ENCODE measurements at places on chromosomes 5 and 9. TPM values are rescaled to one million over a fixed set of nuclear protein-coding genes. Genes with fewer than 3 reads are reported as not detected.

- no peaks in the 10 kb centered on the region for H3K4me1 ChIP-seq
- H3K27me3 ChIP-seq = no peaks in the 10 kb centered on the region
- H3K27ac ChIP-seq = no peak overlapping the region
- no peak for DNase-seq
- no peaks in the 10 kb centered on the region for H3K36me3 ChIP-seq
These were observed 567.7 kb upstream of the SGCD start for GRCh38 chr5:155759252-155759651.

DNA sequence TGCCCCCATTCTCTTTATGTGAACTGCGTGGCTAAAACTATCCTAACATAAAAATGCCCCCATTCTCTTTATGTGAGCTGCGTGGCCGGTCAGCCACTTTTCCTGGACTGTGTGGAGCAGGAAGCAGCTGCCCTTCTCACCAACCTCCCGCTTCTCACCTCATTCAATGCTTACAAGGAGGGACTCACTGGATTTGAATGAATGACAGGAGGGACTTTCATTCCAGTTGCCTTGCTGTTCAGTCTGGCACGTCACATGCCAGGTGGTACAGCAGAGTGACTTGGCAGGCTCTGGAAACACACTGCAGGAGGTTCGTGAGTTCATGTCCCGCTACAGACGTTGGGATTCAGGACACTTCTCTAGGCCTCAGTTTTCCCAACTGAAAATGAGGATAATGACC is 60.2 kb upstream of the NFIL3 start:
- no peak overlapping the region for H3K4me3 ChIP-seq
- DNase-seq = no peak
- H3K4me1 ChIP-seq = no peaks in the 10 kb centered on the region
- H3K36me3 ChIP-seq = no peaks in the 10 kb centered on the region
- H3K27ac ChIP-seq = no peak overlapping the region
- no peaks in the 10 kb centered on the region for H3K27me3 ChIP-seq

- H3K4me1 ChIP-seq = no peaks in the 10 kb centered on the region
- H3K27me3 ChIP-seq = no peaks in the 10 kb centered on the region
- H3K27ac ChIP-seq = no peak overlapping the region
- H3K4me3 ChIP-seq = no peak overlapping the region
- no peak for DNase-seq
These were observed 38.0 kb downstream of the HMGXB3 start for GRCh38 chr5:150038547-150038946.

ZNF879 gene
- total RNA-seq = 5.9 TPM

DPM2 gene
- 58.7 TPM for total RNA-seq

CD14 gene
- total RNA-seq = 2.5 TPM

SLC6A18 gene
- not detected for total RNA-seq

GRCh38 chr5:149887622-149888183 is 56.9 kb downstream of the PDE6A start:
- no peaks in the 10 kb centered on the region for H3K36me3 ChIP-seq
- peak overlapping the region; percentile 8 for H3K27ac ChIP-seq
- DNase-seq = no peak

DNA sequence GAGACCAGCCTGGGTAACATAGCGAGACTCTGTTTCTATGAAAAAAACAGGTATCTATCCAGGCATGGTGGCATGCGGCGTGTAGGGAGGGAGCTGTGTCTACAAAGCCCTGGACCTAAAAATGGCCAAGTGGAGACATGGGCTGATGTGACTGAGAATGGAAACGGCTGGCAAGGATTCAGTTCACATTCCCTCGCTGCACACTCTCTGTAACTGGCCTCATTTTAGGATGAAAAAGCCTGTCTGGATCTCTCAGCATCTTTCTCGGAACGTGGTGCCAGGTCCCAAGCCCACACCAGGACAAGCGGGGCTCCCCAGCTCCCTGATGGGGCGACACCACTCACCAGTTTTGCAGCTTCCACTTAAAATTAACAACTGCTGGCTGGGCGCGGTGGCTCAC is 13.4 kb downstream of the EXD3 start:
- H3K36me3 ChIP-seq = no peaks in the 10 kb centered on the region
- DNase-seq = no peak
- H3K27me3 ChIP-seq = no peaks in the 10 kb centered on the region
- peaks cover 40% of the 10 kb centered on the region for H3K4me1 ChIP-seq

SLC30A5 gene
- total RNA-seq = 61.3 TPM

DNA sequence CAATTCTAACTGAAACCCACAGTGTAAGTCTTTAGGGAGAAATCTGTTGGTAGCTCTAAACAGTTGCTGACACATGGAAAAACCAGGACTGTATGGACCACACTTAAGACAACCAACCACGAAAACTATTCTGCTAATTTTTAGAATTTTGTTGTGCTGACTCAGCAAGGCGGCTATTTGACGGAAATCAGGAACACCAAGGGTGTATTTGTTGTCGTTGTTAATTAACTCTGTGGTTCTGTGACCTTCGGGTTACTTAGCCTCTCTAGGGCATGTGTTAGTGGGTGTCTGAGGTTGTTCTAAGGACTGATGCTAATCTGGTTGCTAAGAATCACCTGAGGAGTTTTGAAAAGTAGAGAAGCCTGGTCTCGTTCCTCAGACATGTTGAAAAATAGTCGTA is 79.2 kb downstream of the ATP10B start:
- no peaks in the 10 kb centered on the region for H3K4me1 ChIP-seq
- DNase-seq = no peak
- no peak overlapping the region for H3K27ac ChIP-seq

FAM200C gene
- 3.0 TPM for total RNA-seq

MRPS2 gene
- 33.5 TPM for total RNA-seq

DNA sequence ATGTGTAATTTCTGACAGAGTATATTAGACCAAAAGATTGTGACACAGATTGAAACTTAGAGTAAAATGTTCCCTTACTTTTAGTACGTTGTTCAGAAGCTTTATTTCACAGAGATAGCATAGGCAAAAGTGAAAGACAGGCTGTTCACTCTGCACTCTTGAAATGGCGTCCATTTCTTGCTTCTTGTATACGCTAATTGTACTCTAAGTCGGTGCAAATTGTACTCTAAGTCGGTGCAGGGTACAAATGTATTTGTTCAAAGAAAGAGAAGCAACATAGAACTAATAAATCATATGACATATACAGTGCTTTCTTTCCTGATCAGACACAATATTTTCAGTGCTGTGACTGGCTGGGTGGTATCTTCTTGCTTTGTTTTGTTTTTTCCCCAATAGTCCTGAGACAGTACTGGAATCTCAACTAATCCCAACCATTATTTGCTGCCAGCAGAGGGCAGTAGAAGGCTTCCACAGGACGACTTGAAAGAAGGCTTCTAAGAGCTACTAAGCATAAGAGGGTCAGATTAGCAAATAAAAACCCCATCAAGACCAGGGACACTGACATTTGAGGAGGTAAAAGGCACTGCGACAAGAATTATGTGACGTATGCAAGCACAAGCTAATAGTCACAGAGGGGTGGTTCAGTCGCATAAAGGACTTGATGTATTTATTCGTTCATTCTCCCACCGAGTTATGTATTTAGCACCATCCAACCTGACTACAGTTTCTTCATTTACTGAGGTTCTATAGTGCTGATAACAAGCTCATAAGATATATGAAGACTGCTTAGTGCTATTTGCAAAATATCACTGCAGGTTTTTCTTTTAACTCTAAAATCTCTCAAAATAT is 831.8 kb downstream of the TAF11L14 start:
- peak overlapping the region; percentile 28 for H3K4me3 ChIP-seq
- no peaks in the 10 kb centered on the region for H3K36me3 ChIP-seq
- H3K4me1 ChIP-seq = 0 out of 2 replicates have a peak, but pooled peaks cover 5% of the 10 kb centered on the region

PCDHA11 gene
- total RNA-seq = 0.08 TPM

TXNDC8 gene
- total RNA-seq = not detected

IL13 gene
- total RNA-seq = not detected

DNA sequence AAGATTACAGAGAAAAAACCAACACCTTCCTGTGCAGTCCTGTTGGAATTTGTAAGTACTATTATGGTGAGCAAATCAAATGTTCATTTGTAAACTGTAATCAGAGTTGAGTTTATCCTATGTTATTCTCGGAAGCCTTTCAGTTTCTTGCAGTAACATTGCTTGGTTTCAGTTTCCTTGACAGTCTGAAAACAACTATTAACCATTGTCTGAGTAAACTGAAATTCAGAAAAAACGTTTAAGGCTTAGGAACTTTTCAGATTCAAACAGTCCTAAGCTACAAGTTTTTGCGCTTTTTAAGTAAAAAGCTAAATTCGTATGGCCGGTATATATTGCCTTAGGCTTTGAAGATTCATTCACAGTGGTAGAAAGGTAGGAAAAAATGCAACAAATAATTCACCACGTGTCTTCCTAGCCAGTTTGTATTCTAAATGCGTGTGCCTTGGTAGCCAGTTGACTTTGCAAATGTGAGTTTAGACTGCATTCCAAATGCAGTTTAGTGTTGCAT is 2.5 kb downstream of the GPBP1 start:
- H3K27ac ChIP-seq = peak overlapping the region; percentile 94
- no peak for DNase-seq
- peaks cover 17% of the 10 kb centered on the region for H3K36me3 ChIP-seq
- no peaks in the 10 kb centered on the region for H3K27me3 ChIP-seq
- peak overlapping the region; percentile 98 for H3K4me3 ChIP-seq

CDC20B gene
- 0.08 TPM for total RNA-seq

FYB1 gene
- total RNA-seq = 0.46 TPM

NME5 gene
- 1.7 TPM for total RNA-seq

ARL10 gene
- total RNA-seq = 2.0 TPM

ST8SIA4 gene
- total RNA-seq = 0.41 TPM

DNA sequence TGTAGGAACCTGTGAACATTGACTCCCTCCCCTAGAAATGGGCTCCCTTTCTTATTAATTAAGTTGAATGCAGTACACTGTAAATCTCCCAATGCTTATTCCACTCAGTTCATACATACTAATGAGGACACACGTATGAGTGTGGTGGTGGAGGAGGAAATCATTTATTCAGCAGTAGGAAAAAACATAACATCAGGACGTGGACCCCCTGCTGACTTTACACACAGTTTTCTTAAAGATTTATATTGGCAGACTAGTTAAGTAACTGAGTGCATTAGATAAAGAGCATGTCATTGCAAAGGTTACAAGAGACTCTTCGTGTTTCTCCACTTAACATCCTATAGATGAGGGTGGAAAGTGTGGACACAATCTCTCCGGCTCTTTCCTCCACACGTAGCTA is 37.8 kb upstream of the SEMA6A start:
- no peaks in the 10 kb centered on the region for H3K36me3 ChIP-seq
- no peak for DNase-seq
- H3K27me3 ChIP-seq = no peaks in the 10 kb centered on the region
- H3K27ac ChIP-seq = no peak overlapping the region
- H3K4me3 ChIP-seq = no peak overlapping the region
- H3K4me1 ChIP-seq = no peaks in the 10 kb centered on the region

GRCh38 chr9:18405240-18405639 is 68.7 kb upstream of the ADAMTSL1 start:
- no peaks in the 10 kb centered on the region for H3K4me1 ChIP-seq
- no peak overlapping the region for H3K4me3 ChIP-seq
